ENCODE measurements at places on chromosomes 6 and 20.

DNA sequence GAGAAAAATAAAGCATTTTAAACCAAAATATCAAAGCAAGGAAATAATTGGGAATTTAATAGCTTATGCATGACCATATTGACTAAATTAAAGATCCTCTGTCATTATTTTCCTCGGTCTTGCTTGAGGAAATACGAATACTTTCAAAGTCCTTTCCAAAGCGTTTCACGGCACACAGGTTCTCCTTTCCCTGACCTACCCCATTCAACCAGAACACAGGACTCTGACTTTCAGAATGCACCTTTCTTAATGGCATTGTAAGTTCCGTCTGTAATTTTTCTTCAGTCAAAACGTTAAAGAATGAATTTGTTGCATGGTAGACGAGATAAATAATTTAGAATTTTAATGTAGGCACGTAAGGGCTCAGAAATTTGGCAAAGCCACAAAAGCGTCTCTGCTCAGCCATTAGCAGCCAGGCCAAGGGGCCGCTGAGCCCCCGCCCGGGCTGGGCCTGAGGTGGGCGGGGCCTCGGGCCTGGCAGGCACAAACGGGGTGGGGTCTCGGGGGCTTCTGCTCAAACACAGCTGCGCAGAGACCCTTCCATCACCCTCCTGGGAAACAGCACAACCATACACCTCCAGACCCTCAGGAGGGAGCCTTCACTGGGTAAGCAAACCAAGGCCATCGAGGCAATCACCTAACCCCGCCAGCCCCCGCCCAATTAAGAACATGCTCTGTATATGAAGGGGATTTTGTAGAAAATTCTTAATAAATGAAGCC is 3.4 kb downstream of the NEDD9 start:
- DNase-seq, result no peak

DNA sequence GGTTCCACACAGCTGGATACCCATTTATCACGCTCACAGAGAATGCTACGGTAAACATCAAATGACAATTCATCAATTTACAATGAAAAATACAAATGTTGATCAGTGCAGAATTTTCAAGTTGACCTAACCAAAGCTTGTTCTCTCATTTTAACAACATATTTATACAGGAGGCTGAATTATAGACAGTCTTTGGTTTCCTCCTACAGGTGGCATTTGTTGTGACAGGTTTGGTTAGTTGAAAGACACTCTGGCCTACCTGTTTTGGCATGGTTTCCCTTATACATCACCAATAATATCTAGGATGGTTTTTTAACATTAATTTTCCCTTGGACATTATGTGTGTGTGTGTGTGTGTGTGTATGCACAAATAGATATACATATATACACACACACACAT is 642.5 kb upstream of the MMS22L start:
- no peak for DNase-seq

DNA sequence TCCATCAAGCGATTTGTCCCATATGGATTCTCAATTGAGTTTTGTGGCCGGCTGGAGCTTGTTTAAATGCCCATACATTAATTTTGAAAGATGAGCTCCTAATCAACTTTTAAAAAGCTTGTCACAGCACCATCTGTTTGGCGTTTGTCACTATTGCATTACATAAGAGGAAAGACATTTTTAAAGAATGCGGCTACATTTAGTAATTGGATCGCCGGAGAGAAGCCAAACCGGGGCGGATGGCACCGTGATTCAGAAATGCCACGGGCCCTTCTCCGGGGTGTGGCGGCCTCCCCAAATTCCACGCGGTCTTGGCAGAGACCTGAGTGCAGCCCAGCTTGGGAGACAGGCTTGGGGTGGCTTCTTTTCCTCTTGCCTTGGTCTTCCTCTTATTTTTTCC is 67.7 kb upstream of the ZNFX1 start:
- no peak for DNase-seq

DNA sequence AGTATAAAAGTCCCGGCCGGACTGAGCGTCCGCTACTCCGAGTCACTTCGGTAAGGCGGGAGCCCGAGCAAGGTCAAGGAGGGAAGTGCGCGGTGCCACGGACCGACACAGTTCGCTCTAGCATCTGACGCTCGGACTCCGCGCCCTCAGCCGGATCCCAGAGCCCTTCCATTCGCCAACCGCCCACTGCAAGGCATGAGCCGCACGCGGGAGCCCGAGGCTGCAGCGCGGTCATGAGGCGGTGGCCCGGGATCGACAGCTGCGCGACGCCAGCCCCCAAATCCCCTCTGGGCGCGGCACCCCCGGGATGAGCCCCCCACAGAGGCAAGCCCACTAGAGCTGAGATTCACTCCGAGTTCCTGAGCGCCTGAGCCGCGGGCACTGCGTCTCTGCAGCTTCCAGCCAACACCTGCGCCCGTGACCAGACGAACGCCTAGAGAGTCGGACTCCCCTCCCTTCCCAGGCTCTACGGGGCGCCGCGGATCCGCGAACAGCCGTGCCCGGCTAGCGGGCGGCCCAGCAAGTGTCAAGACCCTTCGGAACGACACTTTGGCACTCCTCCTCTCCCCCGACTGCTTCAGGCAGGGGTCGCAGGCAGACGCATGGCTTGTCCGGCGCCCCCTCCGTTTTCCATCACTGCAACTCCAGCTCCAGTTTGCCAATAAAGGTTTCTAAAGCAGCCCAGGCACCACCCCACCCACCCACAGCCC is 725 bp upstream of the ISM1 start:
- DNase-seq, result peak; percentile 27

DNA sequence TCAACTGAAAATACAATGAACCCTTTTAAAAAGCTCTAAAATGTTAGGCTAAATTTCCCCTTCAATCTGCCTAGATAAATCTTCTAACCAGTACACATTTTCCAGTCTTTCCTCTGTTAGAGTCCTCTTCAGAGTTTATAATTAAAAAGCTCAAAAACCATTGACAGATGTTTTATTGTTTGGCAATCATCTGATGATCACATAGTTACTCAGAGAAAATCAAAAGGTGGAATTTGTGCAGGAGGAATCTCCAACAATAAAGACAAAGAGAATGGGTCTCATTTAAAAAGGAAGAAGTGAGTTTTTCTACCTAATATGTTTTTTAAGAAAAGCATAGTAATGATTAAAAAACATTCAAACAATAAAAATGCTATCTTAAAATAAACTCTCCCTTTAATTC is 3.1 kb downstream of the TRAPPC3L start:
- no peak for DNase-seq

DNA sequence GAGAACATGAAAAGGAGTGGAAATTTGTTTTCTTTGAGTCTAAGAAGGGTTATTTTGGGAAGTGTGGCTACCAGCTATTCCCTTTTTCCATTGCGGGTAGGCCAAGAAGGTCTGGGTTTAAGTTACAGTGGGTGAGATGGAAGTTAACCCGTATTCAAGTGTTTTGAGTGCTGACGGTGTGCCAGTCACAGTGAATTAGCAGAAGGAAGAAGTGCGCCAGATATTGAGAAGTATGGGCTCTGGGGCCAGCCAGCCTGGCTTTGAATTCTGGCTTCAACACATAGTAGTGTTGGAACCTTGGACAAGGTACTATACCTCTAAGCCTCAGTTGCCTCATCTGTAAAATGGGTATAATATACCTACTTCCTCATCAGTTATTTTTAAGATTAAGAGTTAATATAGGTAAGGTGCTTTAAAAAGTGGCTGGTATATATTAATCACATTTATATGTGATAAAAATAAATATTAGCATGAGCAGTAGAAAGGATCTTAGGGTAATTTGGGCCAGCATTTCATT is 16.3 kb downstream of the ZNF76 start:
- DNase-seq, result no peak

GRCh38 chr20:58453391-58453790 is 61.8 kb downstream of the APCDD1L start:
- no peak for DNase-seq

GRCh38 chr6:11236076-11236750 is 3.7 kb upstream of the NEDD9 start:
- DNase-seq, result peak; percentile 54

- DNase-seq, result no peak
These were observed 127.4 kb upstream of the LY86 start for GRCh38 chr6:6461138-6461537.
